Activated T-cell treated with anti-CD3 and anti-CD28 coated beads for 4 hours (primary cell): ENCODE measurements at places on chromosomes 2 and 18.

DNA sequence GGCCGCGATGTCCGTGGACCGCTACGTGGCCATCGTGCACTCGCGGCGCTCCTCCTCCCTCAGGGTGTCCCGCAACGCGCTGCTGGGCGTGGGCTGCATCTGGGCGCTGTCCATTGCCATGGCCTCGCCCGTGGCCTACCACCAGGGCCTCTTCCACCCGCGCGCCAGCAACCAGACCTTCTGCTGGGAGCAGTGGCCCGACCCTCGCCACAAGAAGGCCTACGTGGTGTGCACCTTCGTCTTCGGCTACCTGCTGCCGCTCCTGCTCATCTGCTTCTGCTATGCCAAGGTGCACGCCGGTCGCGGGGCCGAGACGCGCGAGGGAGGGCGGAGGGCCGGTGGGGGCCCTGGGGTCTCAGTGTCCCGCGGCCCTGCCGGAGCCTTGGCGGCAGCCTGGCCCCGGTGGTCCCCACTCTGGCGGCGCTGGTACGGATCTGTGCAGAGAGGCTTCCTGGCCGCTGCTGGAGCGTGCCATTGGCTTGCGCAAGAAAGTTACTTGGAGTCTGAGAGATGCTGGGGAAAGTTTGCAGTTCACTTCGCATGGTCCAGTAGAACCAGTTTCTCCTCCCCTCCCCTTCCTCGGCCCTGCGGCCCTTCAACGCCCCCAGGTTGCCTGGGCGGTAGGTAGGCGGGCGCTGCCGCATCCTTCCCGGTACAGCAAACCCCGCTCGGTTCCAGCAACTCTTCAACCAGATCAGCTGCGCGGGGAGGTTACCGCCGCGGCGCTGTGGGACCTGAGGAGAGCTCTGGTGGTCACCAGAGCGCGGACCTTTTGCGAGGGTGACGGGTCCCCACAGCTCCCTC is 1.5 kb downstream of the GALR1 start:
- no peak for DNase-seq

DNA sequence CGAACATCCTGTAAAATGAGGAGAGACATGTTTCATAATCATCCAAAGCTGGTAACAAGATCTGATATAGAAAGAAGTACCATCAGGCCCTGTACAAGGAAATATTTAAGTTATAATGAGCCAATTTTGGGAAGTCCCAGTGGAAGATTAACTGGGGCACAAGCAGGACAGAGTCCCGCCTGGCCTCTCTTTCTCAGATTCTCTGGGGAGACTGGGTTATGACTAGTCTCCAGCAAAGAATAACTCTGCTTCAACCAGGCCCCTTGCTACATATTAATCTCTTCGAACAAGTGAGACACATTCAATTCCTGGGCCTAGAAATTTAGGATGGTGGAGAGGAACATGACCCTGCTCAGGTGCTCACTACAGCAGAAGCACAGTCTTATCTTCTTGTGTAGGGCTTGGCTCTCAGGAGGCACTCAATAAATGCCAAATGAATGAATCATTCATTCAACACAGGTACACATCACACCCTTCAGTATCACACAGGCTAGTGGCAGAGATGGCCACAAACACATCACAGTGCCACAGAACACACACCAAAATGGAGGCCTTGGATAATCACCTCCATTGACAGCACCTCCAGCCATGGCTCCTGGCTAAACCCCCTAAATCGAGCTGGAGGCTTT is 46.4 kb upstream of the RNF152 start:
- no peak for DNase-seq

DNA sequence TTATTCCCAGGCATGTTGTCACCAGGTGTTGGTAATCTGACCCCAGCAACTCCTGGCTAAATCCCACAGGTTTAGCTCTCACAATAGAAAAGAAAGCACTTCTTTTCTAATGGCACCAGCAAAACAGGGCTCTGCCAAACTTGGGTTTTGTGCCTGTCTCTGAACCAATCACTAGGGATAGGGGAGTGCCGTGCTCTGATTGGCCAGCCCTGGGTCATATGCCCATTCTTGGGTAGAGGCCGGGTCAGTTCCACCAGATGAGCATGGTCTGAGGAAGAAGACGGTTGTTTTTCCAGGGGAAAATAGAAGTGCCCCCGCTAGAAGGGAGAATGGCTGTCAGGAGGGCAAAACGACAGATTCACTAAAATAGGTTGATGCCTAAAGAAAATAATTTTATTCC is 14.7 kb downstream of the CDK15 start:
- DNase-seq = no peak

DNA sequence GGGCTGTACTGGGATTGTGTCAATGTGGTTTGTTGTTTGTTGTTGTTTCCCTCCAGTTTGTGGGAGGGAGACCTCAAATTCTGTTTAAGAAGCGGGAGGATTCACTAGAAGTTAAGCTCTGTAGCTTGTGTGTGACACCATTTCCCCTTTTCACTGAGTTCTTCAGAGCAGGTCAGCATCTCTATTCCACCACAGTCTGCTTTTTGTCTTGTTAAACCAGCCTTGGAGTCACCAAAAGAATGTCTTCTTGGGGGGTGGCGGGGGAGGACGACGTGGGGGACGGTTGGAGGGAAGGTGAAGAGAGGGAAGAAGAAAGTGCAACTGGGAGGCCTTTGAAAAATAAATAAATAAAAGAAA is 2.3 kb upstream of the BCL11A start:
- no peak for DNase-seq

DNA sequence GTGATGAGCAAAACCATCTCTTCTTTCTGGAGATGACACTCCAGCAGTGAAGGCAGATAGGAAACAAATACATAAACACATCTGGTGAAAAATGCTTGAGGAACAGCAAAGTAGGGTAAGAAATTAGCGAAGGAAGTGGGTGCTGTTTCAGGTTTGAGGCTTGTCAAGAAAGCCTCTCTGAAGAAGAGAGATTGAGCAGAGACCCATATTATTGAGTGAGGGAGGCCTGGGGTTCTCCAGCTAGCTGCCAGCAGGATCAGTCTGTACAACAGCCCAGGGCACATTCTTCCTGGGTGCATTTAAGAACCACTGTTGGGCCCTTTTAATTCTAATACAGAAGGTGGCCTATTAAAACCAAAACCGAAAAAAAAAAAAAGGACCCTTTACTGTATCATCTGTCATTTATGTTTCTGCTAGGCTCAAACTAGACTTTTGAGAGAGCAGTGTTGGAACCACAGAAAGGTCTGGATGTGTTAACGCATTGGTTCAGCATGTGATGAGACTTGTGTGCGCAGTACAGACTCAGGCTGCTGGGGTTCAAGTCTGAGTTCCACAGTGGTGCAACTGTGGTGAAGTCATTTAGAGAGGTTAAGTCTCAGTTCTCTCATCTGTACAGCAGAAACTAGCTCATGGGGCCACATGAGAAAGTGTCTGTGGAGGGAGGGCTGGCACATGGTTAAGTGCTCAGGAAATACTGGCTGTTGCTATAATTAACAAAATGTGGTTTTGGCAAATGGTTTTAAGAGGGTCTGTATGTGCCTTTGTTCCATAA is 28.9 kb downstream of the MGAT5 start:
- DNase-seq = no peak

DNA sequence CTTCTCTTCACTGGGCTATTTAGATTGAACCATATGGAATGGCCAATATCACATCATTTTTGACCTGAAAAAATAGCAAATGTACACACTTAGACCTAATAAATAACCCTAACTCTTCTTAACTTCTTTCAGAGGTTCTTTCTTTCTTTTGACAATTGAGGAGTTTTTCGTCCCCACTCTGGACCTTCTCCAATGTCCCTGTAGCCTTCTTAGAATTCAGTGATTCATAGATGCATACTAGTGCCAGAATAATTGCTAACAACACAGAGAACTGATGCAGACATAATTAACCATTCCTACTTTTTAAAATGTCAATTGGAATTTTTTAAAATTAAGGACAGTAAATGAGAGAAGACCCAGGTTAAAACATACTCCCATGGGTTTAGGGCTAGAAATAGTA is 20.0 kb downstream of the DAPL1 start:
- DNase-seq = no peak

- DNase-seq = peak; percentile 17
Measured at GRCh38 chr2:3575534-3576262, 638 bp downstream of the RPS7 start.

GRCh38 chr18:12686100-12686499 is 16.4 kb downstream of the CEP76 start:
- DNase-seq = no peak

- peak; percentile 40 for DNase-seq
Measured at GRCh38 chr2:86764661-86765309, 25.9 kb downstream of the CD8A start.

DNA sequence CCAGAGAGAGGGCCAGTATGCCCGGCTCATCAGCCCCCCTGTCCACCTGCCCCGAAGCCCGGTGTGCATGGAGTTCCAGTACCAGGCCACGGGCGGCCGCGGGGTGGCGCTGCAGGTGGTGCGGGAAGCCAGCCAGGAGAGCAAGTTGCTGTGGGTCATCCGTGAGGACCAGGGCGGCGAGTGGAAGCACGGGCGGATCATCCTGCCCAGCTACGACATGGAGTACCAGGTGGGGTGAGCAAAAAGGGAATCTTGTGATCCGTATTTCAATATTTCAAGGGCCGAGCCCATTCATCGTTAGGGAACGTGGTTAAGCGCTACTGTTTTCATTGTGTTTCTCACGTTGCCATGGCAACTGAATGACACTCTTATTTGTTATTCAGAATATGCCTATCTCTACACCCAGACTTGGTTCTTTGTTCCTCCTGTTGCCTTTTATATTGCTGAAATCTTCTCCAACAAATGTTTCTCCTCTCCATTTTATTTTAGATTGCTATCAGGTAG is 81.5 kb downstream of the NRP2 start:
- no peak for DNase-seq

- DNase-seq = peak; percentile 5
Measured at GRCh38 chr18:55477499-55477859, 110.5 kb downstream of the TCF4 start.

DNA sequence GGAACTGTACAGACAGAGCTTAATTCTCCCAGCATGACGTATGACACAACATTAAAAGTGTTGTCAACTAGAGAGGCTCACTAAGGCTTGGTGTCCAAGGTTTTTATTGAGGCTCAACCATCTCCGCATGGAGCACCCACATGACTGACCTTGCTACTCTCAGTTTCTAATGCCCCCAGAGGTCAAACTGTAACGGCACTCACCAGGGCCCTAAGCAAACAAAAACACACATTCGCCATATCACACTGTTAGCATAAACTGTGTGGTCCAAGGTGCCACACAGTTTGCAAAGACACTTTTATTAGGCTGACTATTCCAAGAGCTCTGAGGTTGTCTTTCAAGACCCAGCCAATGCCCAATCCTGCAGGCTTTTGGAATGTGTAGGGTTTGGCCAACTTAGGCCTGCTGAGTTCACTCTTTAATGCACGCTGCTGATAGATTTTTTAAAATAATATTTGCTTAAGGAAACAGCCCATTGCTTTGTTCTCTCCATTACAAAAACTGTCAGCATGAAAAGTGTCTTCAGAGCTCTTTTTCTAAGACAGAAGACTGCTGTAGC is 114.9 kb downstream of the DSC3 start:
- no peak for DNase-seq

DNA sequence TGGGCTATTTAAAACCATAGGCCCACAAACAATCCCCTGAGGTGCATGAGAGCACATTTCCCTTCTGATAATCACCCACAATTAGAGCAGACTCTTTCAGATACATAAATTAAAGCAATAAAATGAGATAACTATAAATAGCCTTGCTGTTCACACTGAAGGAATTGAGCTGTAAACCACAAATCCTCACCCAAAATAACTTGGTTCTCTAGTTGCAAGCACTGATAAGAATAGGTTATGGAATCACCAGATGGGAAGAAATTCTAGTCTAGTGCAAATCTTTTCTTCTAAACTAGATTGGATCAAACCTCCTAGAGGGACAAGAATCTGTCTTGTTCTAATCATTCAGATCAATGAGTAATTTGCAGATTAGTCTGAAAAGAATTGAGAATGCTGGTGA is 64.6 kb downstream of the NAB1 start:
- DNase-seq = no peak

DNA sequence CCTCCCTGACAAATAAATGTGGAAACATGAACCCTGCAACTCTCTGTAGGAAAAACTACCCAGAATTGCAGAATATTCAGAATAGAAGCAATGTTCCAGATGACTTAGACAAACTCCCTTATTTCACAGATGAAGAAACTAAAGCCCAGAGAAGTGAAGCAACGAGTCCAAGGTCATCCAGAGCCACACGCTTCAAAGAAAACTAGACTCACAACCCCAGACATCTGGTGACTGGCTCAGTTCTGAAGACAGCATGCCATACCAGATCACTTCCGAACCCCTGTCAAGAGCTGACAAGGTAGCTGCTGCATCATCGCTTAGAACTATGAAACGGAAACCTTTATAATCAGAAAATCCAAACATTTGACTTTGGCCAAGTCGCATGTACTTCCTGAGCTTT is 101.3 kb downstream of the PID1 start:
- no peak for DNase-seq

GRCh38 chr2:16417726-16418125 is 247.9 kb downstream of the CYRIA start:
- no peak for DNase-seq

DNA sequence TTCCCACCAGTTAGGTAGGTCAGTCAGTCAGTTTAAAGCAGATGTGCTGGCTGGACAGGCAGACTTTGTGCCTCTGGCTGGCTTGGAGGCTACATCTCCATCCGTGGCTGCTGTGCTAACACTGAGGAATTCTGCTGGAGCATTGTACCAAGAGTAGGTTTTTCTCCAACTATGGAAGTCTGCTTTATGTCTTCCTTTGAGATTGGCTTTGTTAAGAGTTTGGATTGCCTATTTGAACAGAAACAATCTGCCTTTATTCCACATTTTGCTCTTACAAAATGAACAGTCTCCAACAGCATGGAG is 46.7 kb downstream of the WDR75 start:
- no peak for DNase-seq

- DNase-seq = no peak
Measured at GRCh38 chr2:150485114-150485870, 2.2 kb downstream of the RND3 start.

DNA sequence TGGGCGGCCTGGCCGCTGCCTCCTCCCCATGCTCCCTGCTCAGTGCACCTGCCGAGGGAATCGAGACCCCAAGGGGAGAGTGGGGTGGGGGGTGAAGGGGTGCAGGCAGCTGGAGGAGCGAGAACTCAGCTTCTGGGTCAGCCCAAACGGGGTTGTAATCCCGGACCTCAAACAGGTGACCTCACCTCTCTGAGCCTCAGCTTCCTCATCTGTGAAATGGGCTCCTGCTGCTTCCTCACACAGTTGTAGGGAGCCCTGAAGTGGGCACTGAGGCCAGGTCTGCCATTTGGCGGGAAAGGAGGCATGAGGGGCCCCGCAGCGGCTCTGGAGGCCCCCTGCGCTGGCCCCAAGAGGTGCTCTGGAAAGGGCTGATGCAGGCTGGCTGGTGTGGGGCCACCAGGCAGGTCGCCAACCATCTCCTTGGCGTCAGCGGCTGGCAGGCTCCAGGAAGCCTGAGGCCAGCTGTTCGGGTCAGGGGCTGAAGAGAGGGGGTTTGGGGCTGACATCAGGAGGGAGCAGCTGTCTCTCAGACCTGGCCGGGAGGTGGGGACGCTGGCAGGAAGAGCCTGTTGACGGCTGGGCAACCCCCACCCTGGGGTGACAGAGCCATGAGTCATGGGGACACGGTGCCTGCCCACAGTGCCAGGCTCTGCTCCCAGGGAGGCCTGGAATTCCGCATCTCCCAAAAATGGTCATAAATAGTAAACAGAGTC is 4.9 kb downstream of the KLHL30 start:
- no peak for DNase-seq
